ENCODE measurements at places on chromosomes 16 and 17. TPM values are rescaled to one million over a fixed set of nuclear protein-coding genes. Genes with fewer than 3 reads are reported as not detected.

- peak; percentile 91 for DNase-seq
Measured at GRCh38 chr17:47239967-47240651, 13.5 kb upstream of the ITGB3 start.

- DNase-seq: no peak
Measured at GRCh38 chr16:76483307-76483909, 206.2 kb downstream of the CNTNAP4 start.

GRCh38 chr17:9241371-9241712, 220.0 kb downstream of the NTN1 start:
- DNase-seq: peak; percentile 15

DNA sequence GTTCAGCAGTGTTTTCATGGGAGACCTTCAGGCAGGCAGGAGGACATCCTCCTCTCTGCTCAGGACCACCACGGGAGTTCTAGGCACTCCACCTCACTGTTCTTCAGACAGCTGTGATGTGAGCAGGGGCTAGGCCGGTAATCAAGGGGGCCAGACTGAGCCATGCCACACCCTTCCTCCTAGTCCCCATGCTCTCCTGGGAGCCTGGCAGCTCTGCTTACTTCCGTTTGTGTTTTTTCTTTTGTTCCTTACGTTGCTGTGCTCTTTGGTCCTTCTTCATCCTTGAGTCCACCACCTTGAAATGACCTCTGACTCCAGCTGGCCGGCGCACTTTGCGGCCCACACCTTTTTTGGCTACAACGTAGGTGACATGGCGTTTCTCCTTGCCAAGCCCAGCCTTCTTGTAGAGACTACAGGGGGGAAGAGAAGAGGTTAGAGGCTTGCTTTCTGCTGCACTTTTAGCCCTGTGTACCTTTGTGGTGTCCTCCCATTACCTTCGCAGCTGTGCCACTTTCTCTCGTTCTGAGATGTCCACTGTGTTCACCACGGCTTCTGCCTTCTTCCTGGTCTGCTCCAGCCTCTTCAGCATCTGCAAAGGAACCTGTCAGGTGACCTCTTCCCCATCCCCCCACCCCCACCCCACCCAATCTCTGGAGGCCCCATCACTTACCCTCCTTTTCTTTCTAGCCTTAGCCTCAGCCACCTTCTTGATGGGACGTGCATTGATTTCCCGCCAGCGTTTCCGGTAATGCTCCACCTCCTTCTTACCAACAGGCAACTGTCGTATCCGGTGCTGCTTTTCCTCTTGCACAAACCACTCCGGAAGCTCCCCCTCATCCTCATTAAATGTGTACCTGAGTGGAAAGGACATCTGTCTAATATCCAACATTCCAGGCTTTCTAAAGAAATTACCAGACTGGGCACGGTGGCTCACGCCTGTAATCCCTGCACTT, 7.4 kb upstream of the PSMC5 start:
- DNase-seq: no peak

CSH2 gene
- 4.3 TPM for total RNA-seq

CYGB gene
- 0.24 TPM for total RNA-seq

CRHR1 gene
- total RNA-seq: 3.9 TPM
